ENCODE measurements at places on chromosomes 1 and 21.

DNA sequence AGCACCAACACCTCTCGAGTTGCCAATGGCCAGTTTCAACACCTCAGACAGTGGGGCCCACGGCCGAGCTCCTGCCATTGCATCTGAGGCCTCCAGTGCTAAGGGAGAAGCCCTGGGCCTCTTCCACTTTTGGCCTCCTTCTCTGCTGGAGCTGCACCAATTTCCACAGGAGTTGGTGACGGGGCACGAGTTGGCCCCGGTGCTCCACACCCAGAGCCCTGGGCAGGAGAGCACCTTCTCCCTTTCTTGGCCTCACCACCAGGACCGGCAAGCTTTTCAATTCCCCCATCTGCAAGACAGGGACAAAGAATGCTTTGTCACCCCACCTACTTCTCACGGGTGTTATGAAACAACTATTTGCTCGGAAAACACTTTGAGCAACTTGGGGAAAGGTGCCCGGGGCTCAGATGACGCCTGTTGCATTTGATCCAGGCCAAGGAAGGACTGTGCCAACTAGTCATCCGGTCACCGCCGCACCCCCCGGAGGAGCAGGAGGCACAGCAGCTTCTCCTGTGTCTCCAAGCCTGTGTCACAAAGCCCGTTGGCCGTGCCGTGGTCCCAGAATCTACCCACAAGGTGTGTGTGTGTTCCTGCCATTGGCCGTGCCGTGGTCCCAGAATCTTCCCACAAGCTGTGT lies 55.2 kb downstream of the TOMM20 start:
- H3K4me3 ChIP-seq: peak overlapping the region; percentile 61
- peak overlapping the region; percentile 100 for H3K27ac ChIP-seq
- no peaks in the 10 kb centered on the region for H3K36me3 ChIP-seq
- H3K4me1 ChIP-seq: peaks cover 97% of the 10 kb centered on the region
- peak; percentile 98 for DNase-seq
- H3K27me3 ChIP-seq: no peaks in the 10 kb centered on the region

GRCh38 chr1:108108119-108108518 lies 92.0 kb downstream of the SLC25A24 start:
- DNase-seq: no peak
- no peaks in the 10 kb centered on the region for H3K4me1 ChIP-seq
- no peak overlapping the region for H3K27ac ChIP-seq
- no peaks in the 10 kb centered on the region for H3K36me3 ChIP-seq
- no peaks in the 10 kb centered on the region for H3K27me3 ChIP-seq

GRCh38 chr1:39648496-39648895 lies 9.1 kb upstream of the HEYL start:
- no peak overlapping the region for H3K27ac ChIP-seq
- DNase-seq: no peak
- peaks cover 12% of the 10 kb centered on the region for H3K27me3 ChIP-seq
- H3K36me3 ChIP-seq: no peaks in the 10 kb centered on the region
- H3K4me1 ChIP-seq: no peaks in the 10 kb centered on the region

DNA sequence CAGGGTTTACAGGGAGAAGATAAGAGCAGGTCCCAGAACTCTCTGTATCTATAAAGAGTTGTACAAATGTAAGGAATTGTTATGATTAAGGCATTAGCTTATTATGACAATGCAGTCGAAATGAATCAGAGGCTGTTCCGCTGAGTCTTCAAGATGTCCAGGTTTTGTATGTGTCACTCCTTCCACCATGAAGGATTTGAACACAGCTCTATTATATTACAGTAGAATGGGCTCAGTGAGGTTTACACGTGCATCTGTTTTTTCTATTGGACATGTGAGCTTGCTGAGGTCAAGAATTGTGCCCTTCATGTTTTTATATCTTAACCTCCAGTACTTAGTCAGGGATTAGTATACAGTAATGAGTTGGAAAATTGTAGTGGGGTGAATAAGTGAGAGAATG lies 86.3 kb downstream of the MPZL1 start:
- H3K4me3 ChIP-seq: no peak overlapping the region
- no peaks in the 10 kb centered on the region for H3K4me1 ChIP-seq
- no peak overlapping the region for H3K27ac ChIP-seq
- DNase-seq: no peak
- 0 out of 2 replicates have a peak, but pooled peaks cover 6% of the 10 kb centered on the region for H3K36me3 ChIP-seq

- no peak overlapping the region for H3K27ac ChIP-seq
- no peak for DNase-seq
- peaks cover 24% of the 10 kb centered on the region for H3K27me3 ChIP-seq
- H3K4me1 ChIP-seq: no peaks in the 10 kb centered on the region
- no peaks in the 10 kb centered on the region for H3K36me3 ChIP-seq
- no peak overlapping the region for H3K4me3 ChIP-seq
Observed at GRCh38 chr1:37037690-37038089, 3.4 kb upstream of the GRIK3 start.

- peaks cover 14% of the 10 kb centered on the region for H3K4me1 ChIP-seq
- H3K36me3 ChIP-seq: no peaks in the 10 kb centered on the region
- H3K27me3 ChIP-seq: no peaks in the 10 kb centered on the region
- H3K27ac ChIP-seq: no peak overlapping the region
- no peak overlapping the region for H3K4me3 ChIP-seq
- no peak for DNase-seq
Observed at GRCh38 chr21:46022551-46023525, 41.3 kb downstream of the COL6A1 start.

DNA sequence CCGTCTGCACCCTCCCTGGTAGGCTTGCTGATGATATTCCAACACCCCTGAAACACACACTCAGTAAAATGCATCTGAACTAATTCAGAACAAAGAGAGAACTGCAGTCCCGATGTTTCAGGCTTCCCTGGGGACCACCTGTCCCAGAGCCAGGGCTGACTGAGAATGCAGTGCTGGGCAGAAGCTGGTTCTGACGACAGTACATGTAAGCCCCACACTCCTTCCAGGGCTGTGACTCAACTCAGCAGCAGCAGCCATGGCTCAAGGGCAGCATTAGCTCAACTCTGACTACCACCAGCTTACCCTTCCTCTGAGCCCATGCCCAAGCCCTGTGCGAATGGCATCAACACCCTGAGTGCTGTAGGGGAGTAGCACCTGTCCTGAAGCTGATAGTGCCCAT lies 56.4 kb upstream of the SIPA1L2 start:
- no peaks in the 10 kb centered on the region for H3K36me3 ChIP-seq
- no peaks in the 10 kb centered on the region for H3K4me1 ChIP-seq
- no peak for DNase-seq
- H3K4me3 ChIP-seq: no peak overlapping the region
- no peak overlapping the region for H3K27ac ChIP-seq
- peaks cover 16% of the 10 kb centered on the region for H3K27me3 ChIP-seq

GRCh38 chr21:41350436-41351155 lies 11.2 kb upstream of the MX2 start:
- no peaks in the 10 kb centered on the region for H3K4me1 ChIP-seq
- H3K4me3 ChIP-seq: no peak overlapping the region
- H3K27ac ChIP-seq: no peak overlapping the region
- H3K27me3 ChIP-seq: no peaks in the 10 kb centered on the region
- no peaks in the 10 kb centered on the region for H3K36me3 ChIP-seq

- no peak overlapping the region for H3K27ac ChIP-seq
- no peak for DNase-seq
- H3K27me3 ChIP-seq: no peaks in the 10 kb centered on the region
- no peaks in the 10 kb centered on the region for H3K36me3 ChIP-seq
- no peaks in the 10 kb centered on the region for H3K4me1 ChIP-seq
Observed at GRCh38 chr1:187894349-187894748, 1065.6 kb downstream of the PLA2G4A start.

GRCh38 chr1:117708323-117709248 lies 102.7 kb downstream of the TENT5C start:
- H3K27me3 ChIP-seq: peaks cover 8% of the 10 kb centered on the region
- no peak for DNase-seq
- no peaks in the 10 kb centered on the region for H3K4me1 ChIP-seq
- H3K27ac ChIP-seq: no peak overlapping the region

DNA sequence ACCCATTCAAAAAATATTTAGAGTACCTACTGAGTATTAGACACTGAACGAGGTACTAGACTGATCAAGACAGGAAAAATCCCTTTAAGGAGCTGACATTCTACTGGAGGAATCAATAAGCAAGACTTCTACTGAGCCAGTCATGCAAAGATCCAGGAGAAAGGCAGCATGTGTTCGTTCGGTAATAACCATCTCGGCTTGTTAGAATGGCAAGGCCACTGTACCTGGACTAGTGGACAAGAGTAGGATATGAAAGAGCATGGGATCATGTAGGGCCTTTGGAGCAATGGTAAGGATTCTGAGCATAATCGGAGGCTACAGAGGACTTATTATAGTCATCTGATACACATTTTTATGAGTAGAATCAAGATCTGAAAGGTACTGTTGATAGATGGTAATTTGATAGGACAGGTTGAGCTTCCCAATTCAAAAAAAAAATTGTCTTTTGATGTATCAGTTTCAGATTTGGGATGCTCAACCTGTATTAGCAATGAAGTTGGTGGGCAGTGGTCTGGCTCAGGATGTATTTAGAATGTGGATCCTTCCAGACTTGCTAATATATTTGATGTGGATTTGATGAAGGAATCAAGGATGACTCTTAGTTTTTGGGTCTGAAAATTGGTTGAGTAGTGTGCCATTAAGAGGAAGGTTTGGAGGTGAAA lies 2.3 kb downstream of the COX20 start:
- no peak for DNase-seq
- peak overlapping the region; percentile 98 for H3K27ac ChIP-seq
- H3K4me1 ChIP-seq: peaks cover 22% of the 10 kb centered on the region
- no peaks in the 10 kb centered on the region for H3K27me3 ChIP-seq
- peaks cover 36% of the 10 kb centered on the region for H3K36me3 ChIP-seq
- peak overlapping the region; percentile 79 for H3K4me3 ChIP-seq

DNA sequence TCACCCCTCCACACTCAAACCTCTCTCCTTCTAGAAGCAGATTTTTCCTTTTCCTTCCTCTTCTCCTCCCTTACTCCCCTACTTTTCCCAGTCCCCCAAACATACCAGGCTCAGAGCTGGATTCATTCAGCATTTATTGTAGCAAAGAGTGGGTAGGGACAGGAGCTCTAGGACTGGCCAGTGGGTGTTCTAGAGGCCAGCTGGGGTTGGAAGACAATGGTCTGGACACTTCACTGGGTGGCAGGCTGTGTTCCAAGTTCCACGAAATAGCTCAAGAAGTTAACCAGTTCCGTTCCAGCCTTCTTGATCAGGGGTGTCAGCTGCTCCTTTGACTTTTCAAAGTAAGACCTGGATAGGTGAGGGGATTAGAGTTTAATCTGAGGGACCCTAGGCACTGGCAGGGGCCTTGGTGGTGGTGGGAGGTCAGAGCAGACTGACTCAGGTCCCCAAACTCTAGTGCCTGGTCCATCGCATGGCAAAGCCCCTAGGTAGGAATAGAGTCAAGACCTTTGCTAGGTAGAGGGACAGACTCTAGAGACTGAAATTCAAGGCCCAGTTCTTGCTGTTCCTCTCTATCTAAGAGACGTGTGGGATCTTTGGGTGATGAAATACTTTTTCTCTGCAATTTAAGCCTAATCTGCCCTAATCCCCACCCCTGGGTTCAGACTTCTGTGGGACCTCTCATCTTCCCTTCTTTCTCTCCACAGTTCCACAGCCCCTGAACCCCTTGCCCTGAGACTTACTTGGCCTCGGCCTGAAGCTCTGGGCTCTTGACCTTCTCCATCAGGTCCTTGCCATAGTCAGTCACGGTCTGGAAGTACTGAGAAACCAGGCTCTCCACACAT lies 1.0 kb downstream of the APOA2 start:
- H3K27me3 ChIP-seq: no peaks in the 10 kb centered on the region
- no peak for DNase-seq
- peaks cover 11% of the 10 kb centered on the region for H3K4me1 ChIP-seq
- no peak overlapping the region for H3K27ac ChIP-seq
- H3K4me3 ChIP-seq: no peak overlapping the region

- H3K4me3 ChIP-seq: no peak overlapping the region
- H3K36me3 ChIP-seq: peaks cover 14% of the 10 kb centered on the region
- no peaks in the 10 kb centered on the region for H3K27me3 ChIP-seq
Observed at GRCh38 chr1:224378855-224379631, 22.4 kb downstream of the CNIH4 start.

- DNase-seq: peak; percentile 88
- no peaks in the 10 kb centered on the region for H3K36me3 ChIP-seq
- H3K4me1 ChIP-seq: peaks cover 30% of the 10 kb centered on the region
- no peak overlapping the region for H3K4me3 ChIP-seq
- peak overlapping the region; percentile 97 for H3K27ac ChIP-seq
Observed at GRCh38 chr21:35190201-35190701, 141.1 kb upstream of the RUNX1 start.

GRCh38 chr1:75725266-75725665 lies 757 bp downstream of the ACADM start:
- H3K27ac ChIP-seq: peak overlapping the region; percentile 73
- peaks cover 17% of the 10 kb centered on the region for H3K4me1 ChIP-seq
- no peak for DNase-seq
- no peaks in the 10 kb centered on the region for H3K36me3 ChIP-seq
- peak overlapping the region; percentile 90 for H3K4me3 ChIP-seq

GRCh38 chr1:229252228-229252984 lies 18.5 kb upstream of the RAB4A start:
- H3K27me3 ChIP-seq: peaks cover 6% of the 10 kb centered on the region
- H3K36me3 ChIP-seq: no peaks in the 10 kb centered on the region
- H3K27ac ChIP-seq: no peak overlapping the region
- no peak overlapping the region for H3K4me3 ChIP-seq
- no peak for DNase-seq

DNA sequence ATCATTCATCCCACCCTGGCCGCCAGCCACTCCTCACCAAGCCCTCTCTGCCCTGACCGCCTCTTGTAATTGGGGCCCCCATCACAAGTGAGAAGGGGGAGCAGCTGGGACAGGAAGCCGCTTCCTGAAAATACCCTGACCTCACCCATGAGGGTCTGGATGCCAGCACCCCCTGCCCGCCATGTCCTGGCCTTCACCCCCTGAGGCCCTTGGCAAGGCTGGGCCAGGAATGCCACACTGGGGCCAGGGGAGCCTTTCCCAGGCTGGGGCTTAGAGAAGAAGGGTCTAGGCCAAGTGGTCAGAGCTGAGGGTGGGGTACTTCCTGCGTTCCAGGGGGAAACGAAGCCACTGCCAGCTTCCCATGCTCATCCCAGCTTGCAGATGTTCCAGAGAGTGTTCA lies 60.5 kb downstream of the TAS1R2 start:
- H3K27me3 ChIP-seq: peaks cover 32% of the 10 kb centered on the region
- no peak for DNase-seq
- no peak overlapping the region for H3K27ac ChIP-seq
- H3K4me1 ChIP-seq: no peaks in the 10 kb centered on the region

DNA sequence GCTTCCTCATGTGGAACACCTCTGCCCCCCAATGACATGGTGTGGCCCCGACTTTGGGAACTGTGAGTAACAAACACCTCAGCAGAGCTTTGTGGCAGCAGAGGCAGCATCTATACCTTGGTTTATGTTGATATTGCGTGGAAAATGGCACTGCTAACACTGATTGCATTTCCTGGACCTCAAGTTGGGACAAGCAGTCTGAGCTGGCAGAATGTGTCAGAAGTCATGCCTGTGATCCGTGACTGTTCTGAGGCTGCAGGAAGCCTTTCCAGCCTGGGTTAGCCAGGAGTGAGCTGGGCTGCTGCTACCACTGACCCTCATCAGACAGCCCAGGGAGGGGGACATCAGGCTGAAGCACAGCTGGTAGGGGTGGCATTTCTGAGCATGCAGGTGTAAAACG lies 268.5 kb downstream of the KCNJ6 start:
- no peak for DNase-seq
- H3K4me3 ChIP-seq: no peak overlapping the region
- H3K36me3 ChIP-seq: no peaks in the 10 kb centered on the region
- no peaks in the 10 kb centered on the region for H3K27me3 ChIP-seq
